ENCODE measurements at places on chromosomes 4 and X. TPM values are rescaled to one million over a fixed set of nuclear protein-coding genes. Genes with fewer than 3 reads are reported as not detected.

PIN4 gene
- total RNA-seq: 50.8 TPM

CLNK gene
- total RNA-seq: not detected

CT45A10 gene
- total RNA-seq: not detected

C4orf50 gene
- total RNA-seq: not detected

DMRTC1B gene
- total RNA-seq: not detected

SLC34A2 gene
- not detected for total RNA-seq

All from NCI-H460 (cell line).